ENCODE measurements at places on chromosomes 13 and 19.

- DNase-seq = no peak
These were observed 82.3 kb upstream of the PDCD5 start for GRCh38 chr19:32498648-32499200.

GRCh38 chr13:39655569-39656324 is at the start of gene COG6:
Gene COG6 (plus strand): TSS chr13:39655662. CDS start chr13:39655727, 65 bp downstream.
- DNase-seq = peak; percentile 42

- DNase-seq = no peak
These were observed 58.1 kb upstream of the MYCBP2 start for GRCh38 chr13:77384999-77385398.

GRCh38 chr13:113952151-113952982 is 21.5 kb downstream of the C13orf46 start:
- no peak for DNase-seq

GRCh38 chr19:27780367-27781075 is 1432.4 kb downstream of the UQCRFS1 start:
- DNase-seq = no peak

DNA sequence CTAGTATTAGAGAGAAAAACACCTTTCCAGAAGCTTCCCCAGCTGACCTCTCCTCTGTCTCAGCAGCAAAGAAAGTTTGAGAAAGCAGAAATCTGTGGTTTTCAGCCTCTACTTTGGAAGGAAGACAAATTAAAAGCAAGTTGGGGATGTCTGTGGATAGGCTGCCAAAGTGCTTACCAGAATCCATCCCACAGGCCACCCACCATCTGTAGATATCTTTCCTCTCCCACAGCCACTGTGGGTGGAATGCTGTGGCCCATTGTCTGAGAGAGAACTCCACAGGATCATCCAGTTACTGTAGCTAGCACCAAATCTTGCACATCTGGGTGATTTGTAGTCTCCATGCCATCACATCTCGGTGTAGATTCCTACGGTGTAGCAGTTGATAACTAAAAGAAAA is 133.5 kb downstream of the DNAJC15 start:
- DNase-seq = no peak

DNA sequence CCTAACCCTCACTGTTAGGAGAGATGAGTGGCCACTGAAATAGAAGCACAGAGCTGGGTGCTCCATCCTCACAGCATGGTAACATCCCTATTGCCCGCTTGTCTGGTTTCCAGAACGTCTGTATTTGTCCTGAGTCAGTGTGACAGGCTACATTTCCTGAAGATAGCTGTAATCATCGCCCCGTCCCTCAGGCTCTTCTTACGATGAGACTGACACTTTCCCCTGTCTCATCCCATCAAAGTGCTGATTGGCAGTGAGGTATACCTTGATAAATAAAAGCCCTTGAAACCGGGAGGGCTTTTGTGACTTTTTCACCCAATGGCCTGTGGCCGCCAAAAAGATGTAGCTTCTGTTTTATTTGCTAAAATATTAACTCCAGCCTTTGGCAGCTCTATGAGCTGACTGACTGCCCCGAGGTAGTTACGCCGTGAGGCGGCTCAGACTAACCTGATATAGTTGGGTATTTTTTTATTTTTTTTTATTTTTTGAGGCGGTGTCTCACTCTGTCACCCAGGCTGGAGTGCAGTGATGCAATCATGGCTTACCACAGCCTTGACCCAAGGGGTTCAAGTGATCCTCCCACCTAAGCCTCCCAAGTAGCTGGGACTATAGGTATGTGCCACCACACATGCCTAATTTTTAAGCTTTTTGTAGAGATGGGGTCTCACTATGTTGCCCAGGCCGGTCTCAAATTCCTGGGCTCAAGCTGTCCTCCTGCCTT is 5.7 kb upstream of the LRRC4B start:
- DNase-seq = no peak

GRCh38 chr19:917323-918151 is at the start of gene KISS1R:
Gene KISS1R (plus strand): TSS chr19:917333. CDS start chr19:917503, 170 bp downstream.
- no peak for DNase-seq

- no peak for DNase-seq
These were observed 2.5 kb downstream of the TMEM259 start for GRCh38 chr19:1018393-1018792.

- peak; percentile 13 for DNase-seq
These were observed 42.1 kb downstream of the NAA16 start for GRCh38 chr13:41352935-41353840.

DNA sequence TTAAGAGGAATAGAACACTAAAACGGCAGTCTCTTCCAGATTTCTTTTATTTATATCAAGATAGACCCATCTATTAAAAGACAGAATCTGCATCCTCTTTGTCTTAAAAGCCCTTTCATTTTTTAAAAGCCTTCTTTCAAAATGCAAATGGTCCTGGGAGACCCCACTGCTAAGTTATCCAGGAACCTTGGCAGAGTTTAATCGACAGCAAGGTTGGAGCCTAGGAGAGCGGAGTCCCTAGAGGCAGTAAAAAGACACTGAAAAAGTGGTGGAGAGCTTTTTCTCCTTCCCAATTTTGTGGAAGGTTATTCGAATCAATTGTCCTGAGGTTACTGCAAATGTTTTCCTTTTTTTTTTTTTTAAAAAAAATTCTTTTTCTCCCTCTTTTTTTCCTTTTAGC is 294.7 kb downstream of the NALCN start:
- no peak for DNase-seq

GRCh38 chr13:97310809-97311436 is 88.8 kb downstream of the MBNL2 start:
- no peak for DNase-seq

- no peak for DNase-seq
These were observed 13.9 kb upstream of the ZNF431 start for GRCh38 chr19:21127898-21128297.

DNA sequence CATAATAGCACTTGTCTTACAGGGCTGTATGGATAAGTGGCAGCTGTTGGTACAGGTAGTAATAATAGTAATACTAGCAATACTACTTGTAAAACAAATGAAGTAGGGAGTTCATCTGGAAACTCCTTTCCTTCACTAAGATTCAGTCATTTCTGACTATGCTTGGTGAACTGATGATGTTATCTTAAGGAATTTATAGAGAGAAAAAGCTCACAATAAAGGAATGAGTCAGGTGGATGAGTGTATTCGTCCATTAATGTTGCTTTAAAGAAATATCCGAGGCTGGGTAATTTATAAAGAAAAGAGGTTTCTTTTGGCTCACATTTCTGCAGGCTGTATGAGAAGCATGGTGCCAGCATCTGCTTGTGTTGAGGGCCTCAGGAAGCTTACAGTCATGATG is 477.3 kb downstream of the KLF12 start:
- DNase-seq = no peak

DNA sequence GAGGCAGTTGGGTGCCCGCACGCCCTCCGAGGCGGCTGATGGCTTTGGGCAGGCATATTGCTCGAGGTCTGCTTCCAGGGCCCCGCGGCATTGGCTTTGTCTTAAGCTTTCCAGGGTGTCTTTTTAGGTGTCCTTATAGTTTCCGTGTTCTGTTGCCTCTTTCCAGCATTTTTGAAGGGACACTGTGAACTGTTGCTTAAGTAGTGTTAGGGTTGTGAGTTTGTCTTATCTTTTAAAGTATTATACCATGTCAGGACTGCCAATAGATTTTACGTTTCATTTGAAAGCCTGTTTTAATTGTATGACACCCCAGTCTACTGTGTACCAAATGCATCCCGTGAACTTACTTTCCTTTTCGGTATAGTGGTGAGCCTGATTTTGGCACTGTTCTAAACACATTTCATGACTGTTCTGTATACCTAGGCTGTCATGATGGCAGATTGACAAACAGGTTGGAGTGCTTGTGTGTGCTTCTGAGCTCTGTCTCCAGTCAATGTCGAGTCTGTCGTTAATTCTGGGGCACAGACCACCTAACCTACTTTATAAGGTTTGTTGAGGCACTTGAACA is 656 bp downstream of the PCCA start:
- DNase-seq = no peak

- DNase-seq = no peak
These were observed 628.7 kb downstream of the EFNB2 start for GRCh38 chr13:105906746-105907145.

- DNase-seq = peak; percentile 45
These were observed 97.1 kb upstream of the UBAC2 start for GRCh38 chr13:99103536-99103935.

GRCh38 chr13:114119196-114119595 is 13.2 kb downstream of the RASA3 start:
- peak; percentile 68 for DNase-seq

- no peak for DNase-seq
These were observed 3.7 kb upstream of the PLAUR start for GRCh38 chr19:43673637-43674036.

GRCh38 chr13:51329606-51330005 is 9.9 kb upstream of the SERPINE3 start:
- DNase-seq = no peak

GRCh38 chr13:74210693-74211393 is 76.6 kb upstream of the KLF12 start:
- DNase-seq = no peak

DNA sequence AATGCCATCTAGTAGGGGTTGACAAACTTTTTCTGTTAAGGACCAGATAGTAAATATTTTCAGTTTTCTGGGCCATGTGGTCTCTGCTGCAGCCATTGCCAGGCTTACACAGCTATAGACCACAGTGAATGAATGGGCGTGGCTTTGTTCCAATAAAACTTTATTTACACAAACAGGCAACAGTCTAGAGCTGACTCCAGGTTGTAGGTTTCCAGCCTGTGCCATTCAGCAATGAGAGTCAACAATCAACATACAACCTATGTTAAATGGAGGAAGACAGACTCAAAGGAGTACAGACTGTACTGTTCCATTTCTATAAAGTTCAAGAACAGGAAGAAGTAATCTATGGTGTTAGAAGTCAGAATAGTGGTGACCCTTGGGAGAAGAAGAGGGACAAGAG is 15.2 kb upstream of the IZUMO2 start:
- DNase-seq = no peak

DNA sequence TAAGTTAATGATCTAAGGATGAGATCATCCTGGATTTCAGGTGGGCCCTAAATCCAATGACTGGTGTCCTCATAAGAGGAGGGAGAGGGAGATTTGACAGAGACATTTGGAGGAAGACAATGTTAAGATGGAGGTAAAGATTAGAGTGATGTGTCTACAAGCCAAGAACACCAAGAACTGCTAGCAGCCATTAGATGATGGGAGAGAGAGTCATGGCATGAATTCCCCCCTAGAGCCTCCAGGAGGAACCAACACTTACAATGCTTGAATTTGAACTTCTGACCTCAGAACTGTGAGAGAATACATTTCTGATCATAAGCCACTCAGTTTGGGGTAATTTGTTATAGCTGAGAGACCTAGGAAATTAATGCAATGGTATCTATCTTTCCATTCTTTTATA is 68.1 kb upstream of the RFXAP start:
- no peak for DNase-seq

- no peak for DNase-seq
These were observed 103.2 kb downstream of the LMO7 start for GRCh38 chr13:75739244-75739868.

- DNase-seq = no peak
These were observed 419 bp downstream of the KDM4B start for GRCh38 chr19:4969292-4969771.

- DNase-seq = no peak
These were observed 72.1 kb downstream of the MIPEP start for GRCh38 chr13:23817136-23817535.

GRCh38 chr13:25153736-25154135 is 18.4 kb downstream of the AMER2 start:
- DNase-seq = no peak

- DNase-seq = no peak
These were observed 120.5 kb downstream of the TNFRSF19 start for GRCh38 chr13:23690668-23691067.

DNA sequence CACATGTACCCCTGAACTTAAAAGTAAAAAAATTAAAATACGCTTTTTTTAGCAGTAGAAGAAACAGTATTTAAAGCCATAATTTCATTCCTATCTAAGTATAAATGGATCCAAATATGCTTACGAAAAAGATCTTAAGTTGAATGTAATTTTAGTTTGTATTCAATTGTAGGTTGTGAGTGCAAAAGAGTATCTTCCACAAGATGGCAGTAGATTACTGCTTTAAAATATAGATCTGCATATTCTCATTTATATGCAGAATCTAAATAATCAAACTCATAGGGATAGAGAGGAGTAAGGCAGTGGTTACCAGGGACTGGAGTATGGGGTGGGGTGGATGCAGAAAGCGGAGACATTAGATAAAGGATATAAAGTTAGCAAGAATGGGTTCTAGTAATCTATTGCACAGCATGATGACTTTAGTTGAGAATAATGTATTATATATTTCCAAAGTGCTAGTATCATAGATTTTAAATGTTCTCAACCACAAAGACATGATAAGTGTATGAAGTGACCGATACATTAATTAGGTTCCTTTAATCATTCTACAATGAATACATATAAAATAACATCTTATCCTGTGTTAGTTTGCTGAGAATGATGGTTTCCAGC is 14.2 kb downstream of the OR7A17 start:
- DNase-seq = no peak

- DNase-seq = no peak
These were observed 17.3 kb downstream of the ZNF229 start for GRCh38 chr19:44430956-44431355.

DNA sequence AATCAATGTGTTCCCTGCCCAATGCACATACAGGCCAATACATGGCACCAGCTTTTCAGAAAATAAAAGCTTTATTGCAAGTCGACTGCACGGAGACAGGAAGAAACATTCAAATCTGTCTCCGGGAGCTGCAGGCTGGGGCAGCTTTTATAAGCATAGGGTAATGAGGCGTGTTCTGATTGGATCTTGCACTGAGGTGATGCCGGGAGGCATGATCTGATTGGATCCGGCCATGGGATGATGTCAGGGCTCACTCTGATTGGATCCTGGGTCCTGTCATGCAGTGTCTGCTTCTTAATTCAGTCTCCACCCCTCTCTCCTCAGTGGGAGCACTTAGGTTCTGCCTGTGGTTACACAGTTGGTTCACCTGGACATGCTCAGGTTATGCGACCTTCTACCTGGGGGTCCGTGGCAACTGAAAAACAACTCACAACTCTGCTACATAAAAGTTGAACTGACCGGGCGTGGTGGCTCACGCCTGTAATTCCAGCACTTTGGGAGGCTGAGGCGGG is 11.8 kb upstream of the FBN3 start:
- no peak for DNase-seq

DNA sequence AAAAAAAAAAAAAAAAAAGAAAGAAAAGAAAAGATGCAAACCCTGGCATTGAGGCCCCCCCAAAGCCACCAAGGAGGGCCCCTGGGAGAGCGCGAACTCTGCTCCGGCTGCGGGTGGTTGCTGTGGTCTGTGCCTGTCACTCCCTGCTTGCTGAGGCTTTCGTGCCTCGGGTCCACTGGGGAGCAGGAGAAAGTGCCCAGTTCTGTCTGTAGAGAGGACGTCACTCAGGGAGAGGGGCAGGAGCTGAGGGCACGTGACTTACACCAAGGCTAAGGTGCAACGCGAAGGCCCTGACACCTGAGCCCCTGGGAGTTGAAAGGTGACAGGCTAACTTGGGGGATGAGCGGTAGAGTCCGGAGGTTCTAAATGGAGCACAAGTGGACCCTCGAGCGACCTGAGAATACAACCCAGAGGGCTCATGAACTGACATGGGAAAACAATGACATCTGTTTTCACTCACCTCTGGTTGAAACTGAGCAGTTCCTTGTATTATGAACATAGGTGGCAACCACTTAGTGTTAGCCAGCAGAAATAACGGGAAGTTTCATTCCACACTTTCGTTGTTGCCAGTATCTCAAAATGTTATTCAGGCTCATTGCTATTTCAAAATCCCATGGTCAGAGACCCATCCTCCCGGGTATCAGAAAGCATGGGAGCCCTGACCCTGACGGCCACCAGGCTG is 69.2 kb upstream of the TM9SF2 start:
- no peak for DNase-seq

GRCh38 chr13:45688577-45688976 is 13.5 kb upstream of the CBY2 start:
- no peak for DNase-seq

All from retinal pigment epithelial cell (primary cell).